Liver (tissue), 10 donors: ENCODE measurements at places on chromosomes 16 and 17. TPM values are rescaled to one million over a fixed set of nuclear protein-coding genes. Genes with fewer than 3 reads are reported as not detected.

PROCA1 gene
- total RNA-seq: 0.65 TPM

DNAAF8 gene
- total RNA-seq: 0.42 TPM

PIMREG gene
- total RNA-seq: 5.2 TPM

HOXB5 gene
- total RNA-seq: not detected

KRT38 gene
- not detected for total RNA-seq
